ENCODE measurements at places on chromosomes 1 and 21. TPM values are rescaled to one million over a fixed set of nuclear protein-coding genes. Genes with fewer than 3 reads are reported as not detected.

DNA sequence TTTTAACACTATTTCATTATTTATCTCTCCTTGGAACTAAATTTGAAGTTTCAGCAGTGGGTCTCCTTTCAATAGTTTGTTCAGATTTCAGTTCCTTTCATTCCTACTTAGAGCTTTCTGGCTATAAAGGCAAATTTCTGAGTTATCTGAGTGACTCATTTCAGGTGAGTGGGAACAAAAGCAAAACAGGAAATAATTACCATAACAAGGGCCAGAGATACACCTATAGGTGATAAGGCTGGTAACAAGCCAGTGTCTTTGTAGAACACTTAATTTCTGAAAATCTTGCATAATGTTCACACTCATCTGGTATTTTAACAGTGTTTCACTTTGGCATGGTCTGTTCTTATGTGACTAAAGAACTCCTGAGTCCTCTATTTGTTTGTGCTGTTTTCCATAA lies 64.5 kb upstream of the PRRC2C start:
- H3K4me3 ChIP-seq, result no peak overlapping the region
- H3K4me1 ChIP-seq, result no peaks in the 10 kb centered on the region
- DNase-seq, result no peak
- no peaks in the 10 kb centered on the region for H3K36me3 ChIP-seq
- no peak overlapping the region for H3K27ac ChIP-seq

DNA sequence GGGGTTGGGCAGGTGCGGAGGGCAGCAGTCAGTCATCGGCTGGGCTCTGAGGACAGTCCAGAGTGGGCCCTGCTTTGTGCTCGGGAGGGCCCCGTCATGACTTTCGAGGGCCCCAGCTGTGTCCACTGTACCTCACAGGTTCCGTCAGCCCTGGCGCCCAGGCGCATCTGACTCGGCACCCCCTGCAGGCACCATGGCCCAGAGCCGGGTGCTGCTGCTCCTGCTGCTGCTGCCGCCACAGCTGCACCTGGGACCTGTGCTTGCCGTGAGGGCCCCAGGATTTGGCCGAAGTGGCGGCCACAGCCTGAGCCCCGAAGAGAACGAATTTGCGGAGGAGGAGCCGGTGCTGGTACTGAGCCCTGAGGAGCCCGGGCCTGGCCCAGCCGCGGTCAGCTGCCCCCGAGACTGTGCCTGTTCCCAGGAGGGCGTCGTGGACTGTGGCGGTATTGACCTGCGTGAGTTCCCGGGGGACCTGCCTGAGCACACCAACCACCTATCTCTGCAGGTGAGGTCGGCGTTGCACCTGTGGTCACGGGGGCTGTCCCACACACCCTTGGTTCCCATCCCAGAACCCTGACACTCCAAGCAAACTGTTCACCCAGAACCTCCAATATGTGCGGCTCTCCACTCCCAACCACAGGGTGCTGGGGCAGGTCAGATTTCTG lies 7.8 kb downstream of the PODN start:
- DNase-seq, result no peak
- no peaks in the 10 kb centered on the region for H3K36me3 ChIP-seq
- H3K27me3 ChIP-seq, result no peaks in the 10 kb centered on the region
- H3K4me3 ChIP-seq, result no peak overlapping the region
- no peaks in the 10 kb centered on the region for H3K4me1 ChIP-seq

GRCh38 chr1:89897347-89898133 lies 76.7 kb downstream of the LRRC8D start:
- H3K4me3 ChIP-seq, result no peak overlapping the region
- H3K27me3 ChIP-seq, result no peaks in the 10 kb centered on the region
- no peaks in the 10 kb centered on the region for H3K36me3 ChIP-seq
- no peak overlapping the region for H3K27ac ChIP-seq

- no peak overlapping the region for H3K27ac ChIP-seq
- H3K4me1 ChIP-seq, result no peaks in the 10 kb centered on the region
- H3K27me3 ChIP-seq, result no peaks in the 10 kb centered on the region
- H3K36me3 ChIP-seq, result no peaks in the 10 kb centered on the region
These were observed 240.5 kb downstream of the RPS6KC1 start for GRCh38 chr1:213291526-213291925.

DNA sequence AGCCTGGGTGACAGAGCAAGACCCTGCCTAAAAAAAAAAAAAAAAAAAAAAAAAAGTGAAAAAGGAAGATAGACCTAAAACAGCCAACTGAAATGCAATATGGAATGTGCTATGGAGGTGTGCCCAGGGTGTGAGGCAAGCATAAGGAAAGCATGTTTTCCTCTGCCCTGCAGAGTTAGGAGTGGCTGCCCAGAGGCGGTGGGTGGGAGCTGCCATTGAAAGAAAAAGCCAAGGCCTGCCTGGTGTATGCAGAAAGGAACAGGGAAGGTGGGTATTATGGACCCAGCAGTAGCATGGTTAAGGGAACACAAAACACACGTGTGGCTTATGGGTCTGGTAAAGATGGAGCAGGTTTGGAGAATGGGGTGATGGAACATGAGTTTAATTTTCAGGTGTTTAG lies 8.9 kb downstream of the CD244 start:
- no peaks in the 10 kb centered on the region for H3K36me3 ChIP-seq
- no peaks in the 10 kb centered on the region for H3K27me3 ChIP-seq
- H3K4me1 ChIP-seq, result no peaks in the 10 kb centered on the region
- DNase-seq, result no peak
- H3K4me3 ChIP-seq, result no peak overlapping the region

- H3K27me3 ChIP-seq, result no peaks in the 10 kb centered on the region
- peaks cover 3% of the 10 kb centered on the region for H3K4me1 ChIP-seq
- DNase-seq, result no peak
These were observed 23.8 kb downstream of the OTUD7B start for GRCh38 chr1:149986486-149987296.

- no peak overlapping the region for H3K4me3 ChIP-seq
- H3K27me3 ChIP-seq, result no peaks in the 10 kb centered on the region
- H3K27ac ChIP-seq, result peak overlapping the region; percentile 6
These were observed 14.4 kb downstream of the S100A16 start for GRCh38 chr1:153598309-153599172.

- no peaks in the 10 kb centered on the region for H3K27me3 ChIP-seq
- H3K36me3 ChIP-seq, result no peaks in the 10 kb centered on the region
- H3K4me1 ChIP-seq, result no peaks in the 10 kb centered on the region
These were observed 1.2 kb downstream of the KRTAP10-5 start for GRCh38 chr21:44579056-44579832.

- no peak for DNase-seq
- H3K27ac ChIP-seq, result no peak overlapping the region
- H3K4me1 ChIP-seq, result no peaks in the 10 kb centered on the region
- H3K27me3 ChIP-seq, result no peaks in the 10 kb centered on the region
- no peaks in the 10 kb centered on the region for H3K36me3 ChIP-seq
- H3K4me3 ChIP-seq, result no peak overlapping the region
These were observed 62.7 kb upstream of the KAZN start for GRCh38 chr1:14535619-14536355.

CNTN2 gene
- total RNA-seq, result not detected

FCRL1 gene
- not detected for total RNA-seq

OR2T4 gene
- not detected for total RNA-seq

PBXIP1 gene
- total RNA-seq, result 24.7 TPM

TSPAN1 gene
- total RNA-seq, result 8.0 TPM
